T follicular helper cell (primary cell): ENCODE measurements at places on chromosomes 1 and 21.

DNA sequence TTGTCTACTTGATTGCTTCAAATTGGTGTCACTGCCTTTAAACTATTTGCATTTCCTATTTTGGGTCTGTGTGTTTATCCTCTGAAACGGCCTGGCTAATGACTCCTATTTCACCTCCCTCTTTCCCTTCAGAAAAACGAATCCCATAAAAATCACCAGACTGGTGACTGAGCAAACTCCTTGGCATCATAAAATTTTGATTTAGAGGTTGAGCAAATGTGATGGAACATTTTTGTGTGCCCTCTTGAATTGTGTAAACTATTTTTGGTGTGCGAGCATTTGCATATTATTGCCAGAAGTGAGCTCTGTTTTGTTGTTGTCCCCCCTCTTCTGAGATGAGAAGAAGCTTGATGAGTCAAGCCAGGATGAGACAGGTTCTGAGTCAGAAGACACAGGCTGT is 316.1 kb downstream of the AJAP1 start:
- DNase-seq, result no peak

GRCh38 chr1:197841883-197842553 is 60.4 kb upstream of the C1orf53 start:
- DNase-seq, result no peak

DNA sequence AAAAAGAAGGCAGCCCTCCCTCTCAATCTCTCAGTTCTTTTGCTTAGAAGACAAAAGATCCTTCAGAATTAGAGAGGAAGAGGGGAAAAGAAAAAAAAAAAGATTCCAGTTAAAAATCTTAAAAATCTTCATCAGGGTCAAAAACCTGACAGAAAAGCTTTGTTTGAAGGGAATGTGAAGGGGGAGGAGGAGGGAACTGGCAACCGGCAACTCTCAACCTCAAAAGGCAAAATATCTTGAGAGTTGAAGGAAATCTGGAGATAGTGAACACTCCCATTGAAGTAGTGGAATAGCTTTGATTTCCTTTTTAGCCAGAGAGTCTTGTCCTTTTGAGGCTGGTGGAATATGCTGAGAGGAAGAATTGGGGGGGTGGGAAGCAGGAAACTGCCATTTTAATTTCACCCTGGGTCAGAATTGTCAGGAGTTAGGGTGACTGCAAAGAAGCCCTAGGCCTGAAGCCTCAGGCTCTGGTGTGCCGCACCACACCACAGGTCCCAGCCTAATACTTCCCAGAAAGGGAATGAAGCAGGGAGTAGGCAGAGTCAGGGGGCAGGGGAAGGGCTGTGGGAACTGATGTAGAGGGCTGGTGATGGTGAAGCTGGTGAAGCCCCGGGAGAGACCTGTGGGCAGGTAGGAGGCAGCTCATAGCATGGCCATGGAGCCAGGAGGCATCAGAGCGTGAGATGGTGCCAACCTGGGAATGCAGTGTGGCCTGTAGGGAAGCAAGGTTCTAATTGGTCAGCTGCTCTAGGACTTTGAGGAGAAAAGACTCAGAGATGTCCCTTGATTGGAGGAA is 24.6 kb downstream of the KIRREL1 start:
- DNase-seq, result no peak

DNA sequence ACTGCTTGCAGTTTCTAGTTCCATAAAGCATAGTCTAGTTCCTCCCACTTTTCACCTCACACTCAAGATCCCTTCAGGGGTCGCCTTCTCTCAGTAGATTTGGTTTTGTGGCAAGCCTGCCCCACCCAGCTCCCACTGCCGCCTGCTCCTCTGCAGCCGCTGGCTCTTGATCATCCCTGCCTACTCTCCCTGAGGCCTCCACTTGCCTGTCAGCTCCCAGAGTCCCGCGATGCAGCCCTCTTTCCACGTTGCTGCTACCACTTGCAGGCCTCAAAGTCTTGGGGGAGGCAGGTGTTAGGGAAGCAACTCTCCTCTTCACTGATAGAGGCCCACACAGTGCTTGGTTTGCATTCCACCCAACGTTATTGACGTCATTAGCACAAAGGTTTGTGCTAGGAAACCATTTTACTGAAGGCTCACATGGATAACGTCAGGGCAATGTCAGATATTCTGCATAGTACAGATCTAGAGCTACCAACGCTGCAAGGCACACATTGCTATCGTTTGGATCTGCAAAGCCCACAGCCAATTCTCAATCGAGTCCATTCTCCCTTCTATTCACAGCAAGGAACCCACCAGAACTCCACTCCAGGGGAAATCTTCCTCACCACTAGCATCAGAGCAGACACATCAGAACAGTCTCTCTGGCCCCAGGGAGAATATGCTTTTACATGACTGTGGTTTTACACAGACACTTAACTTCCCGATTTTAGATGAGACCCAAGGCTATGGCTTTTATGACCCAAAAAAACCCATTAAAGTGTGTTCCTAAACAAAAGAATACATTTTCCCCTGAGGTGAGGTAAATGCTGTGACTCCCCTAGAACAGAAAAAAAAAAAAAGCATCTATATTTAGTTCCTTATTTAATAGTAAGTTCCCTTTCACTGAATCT is 519.5 kb upstream of the CAMK1G start:
- no peak for DNase-seq

GRCh38 chr1:48652334-48652733 is 124.4 kb downstream of the BEND5 start:
- no peak for DNase-seq

GRCh38 chr1:110990541-110990940 is 26.8 kb upstream of the LRIF1 start:
- DNase-seq, result no peak

DNA sequence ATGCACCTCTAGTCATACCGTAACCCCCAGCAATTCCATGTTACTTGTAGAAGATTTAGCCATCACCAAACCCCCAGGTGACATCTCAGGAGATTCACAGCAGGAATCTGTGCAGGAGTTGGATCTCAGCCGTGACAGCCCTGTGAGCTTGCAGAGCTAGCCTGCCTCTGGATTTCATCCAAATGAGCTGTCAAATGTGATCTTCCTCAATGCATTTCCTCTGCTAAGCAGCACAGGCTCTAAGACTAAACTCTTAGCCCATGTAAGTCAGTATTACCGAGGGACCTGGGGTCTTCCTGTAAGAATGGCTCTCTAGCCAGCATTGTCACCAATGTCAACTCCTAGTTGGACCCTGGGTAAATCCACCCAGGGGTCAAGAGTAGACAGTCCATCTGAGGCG is 41.7 kb downstream of the UMODL1 start:
- no peak for DNase-seq

GRCh38 chr1:147377263-147378246 is 135.1 kb downstream of the CHD1L start:
- no peak for DNase-seq

DNA sequence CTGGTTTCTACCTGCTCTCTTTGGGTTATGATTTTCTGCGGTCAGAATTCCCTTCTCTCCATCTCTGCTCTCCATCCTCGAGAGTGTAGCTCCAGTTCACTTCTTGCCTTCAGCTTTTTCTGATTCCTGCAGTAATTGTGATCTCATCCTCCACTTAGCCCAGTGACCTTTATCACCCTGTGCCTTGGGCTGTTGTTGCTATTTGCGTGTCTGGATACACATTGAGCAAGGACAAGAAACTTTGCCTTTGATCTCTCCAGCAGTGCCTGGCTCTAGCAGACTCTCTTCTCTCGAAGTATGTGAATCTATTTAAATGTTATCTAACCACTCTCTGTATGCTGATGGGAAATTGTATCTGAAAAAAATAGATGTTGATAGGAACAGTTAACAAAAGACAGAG is 76.4 kb upstream of the MARK1 start:
- DNase-seq, result no peak

GRCh38 chr1:16967095-16967575 is 13.3 kb downstream of the MFAP2 start:
- no peak for DNase-seq

DNA sequence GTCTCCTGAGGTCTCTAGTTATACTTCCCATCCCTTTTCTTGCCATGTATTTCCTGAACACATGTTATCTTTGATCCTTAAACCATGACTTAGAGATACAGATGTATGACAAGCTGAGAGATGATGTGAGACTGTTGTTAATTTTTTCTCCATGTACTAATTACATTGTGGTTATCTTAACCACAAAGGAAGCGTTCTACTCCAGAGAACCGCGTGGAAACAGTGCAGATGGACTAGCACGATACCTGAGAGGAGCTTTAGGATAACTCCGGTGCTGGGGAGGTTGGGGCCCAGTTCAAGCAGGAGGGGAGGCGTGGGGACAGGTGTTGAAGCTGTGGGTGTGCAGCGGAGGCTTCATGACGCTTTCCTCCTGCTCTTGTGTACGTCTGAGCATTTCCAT is 17.5 kb downstream of the PDE9A start:
- DNase-seq, result no peak

DNA sequence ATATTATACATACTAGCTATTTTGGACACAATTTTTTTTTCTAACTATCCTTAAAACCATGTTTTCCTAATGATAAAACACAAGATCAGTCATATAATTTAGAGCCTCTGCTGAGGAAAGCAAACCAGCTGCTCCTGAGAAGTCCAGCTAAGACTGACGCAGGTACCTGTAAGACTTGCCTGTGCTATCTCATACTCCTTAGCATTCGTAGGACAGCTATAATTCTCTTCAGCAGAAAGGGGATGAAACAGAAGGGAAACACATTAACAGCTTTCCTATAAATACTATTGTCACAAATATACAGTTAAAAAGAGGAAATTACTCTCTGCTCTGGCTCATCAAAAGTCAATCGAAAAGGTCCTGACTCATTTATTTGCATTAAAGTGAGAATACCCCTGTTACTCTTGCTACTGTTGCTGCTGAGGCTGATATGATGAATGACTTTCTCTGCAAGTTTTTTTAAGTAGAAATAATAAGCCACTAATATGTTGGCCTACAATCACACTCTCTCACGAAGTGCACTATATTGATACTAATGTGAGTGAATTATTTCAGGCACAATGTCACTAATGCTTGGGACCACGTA is 757.1 kb downstream of the KCNT2 start:
- no peak for DNase-seq
